ENCODE measurements at places on chromosomes 16 and 17. TPM values are rescaled to one million over a fixed set of nuclear protein-coding genes. Genes with fewer than 3 reads are reported as not detected.

GRCh38 chr16:62254847-62255246 is 218.6 kb upstream of the CDH8 start:
- no peak for DNase-seq

- no peak for DNase-seq
Measured at GRCh38 chr17:19768046-19768782, 20.1 kb upstream of the ALDH3A1 start.

- peak; percentile 5 for DNase-seq
Measured at GRCh38 chr17:73638556-73638955, 5.7 kb downstream of the SDK2 start.

Gene SLC5A11
- 1.1 TPM for total RNA-seq

- DNase-seq = peak; percentile 16
Measured at GRCh38 chr16:68993885-68994284, 111.6 kb upstream of the HAS3 start.

DNA sequence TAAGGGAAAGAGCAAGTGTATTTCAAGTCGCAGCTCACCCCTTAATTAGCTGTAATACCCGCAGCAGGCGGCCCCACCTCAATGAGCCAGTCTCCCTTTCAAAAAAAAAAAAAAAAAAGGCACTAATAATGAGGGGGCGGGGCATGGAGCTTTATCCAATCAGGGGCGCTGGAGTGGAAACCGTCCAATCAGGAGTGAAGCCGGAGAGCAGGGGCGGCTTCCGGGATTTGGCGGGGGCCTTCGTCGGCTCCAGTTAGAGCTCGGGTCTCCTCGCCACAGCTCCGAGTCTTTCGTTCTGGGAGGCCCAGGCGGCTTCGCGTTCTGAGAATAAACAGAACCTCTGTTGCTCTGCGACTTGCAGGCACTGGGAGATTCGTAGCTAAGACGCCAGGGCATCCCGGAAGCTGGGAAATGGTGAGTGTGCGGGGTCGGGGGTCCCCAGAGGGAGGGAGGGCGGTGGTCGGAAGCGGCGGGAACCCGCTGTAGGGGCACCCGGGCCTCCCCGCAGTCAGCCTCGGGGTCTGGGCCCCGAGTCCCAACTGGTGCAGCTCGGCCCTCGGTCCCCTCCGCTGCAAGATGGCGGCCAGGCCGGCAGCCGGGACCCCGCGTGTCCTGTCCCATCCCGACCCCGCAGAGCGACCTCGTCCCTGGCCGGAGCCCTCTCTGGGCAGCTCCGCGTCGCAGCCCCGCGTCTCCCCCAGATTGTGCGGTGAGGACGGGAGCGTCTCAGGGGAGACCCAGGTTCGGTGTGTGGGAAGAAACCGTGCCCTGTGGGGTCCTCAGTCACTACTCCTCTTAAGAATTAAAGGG is at the start of gene ZNF267:
Gene ZNF267, plus strand, starts transcription at position 252 of the 810 bp plus-strand sequence. Its CDS starts 160 bp downstream, at position 412.
- peak; percentile 96 for DNase-seq

Gene KNOP1
- 14.7 TPM for total RNA-seq

Gene C17orf67
- 1.8 TPM for total RNA-seq

DNA sequence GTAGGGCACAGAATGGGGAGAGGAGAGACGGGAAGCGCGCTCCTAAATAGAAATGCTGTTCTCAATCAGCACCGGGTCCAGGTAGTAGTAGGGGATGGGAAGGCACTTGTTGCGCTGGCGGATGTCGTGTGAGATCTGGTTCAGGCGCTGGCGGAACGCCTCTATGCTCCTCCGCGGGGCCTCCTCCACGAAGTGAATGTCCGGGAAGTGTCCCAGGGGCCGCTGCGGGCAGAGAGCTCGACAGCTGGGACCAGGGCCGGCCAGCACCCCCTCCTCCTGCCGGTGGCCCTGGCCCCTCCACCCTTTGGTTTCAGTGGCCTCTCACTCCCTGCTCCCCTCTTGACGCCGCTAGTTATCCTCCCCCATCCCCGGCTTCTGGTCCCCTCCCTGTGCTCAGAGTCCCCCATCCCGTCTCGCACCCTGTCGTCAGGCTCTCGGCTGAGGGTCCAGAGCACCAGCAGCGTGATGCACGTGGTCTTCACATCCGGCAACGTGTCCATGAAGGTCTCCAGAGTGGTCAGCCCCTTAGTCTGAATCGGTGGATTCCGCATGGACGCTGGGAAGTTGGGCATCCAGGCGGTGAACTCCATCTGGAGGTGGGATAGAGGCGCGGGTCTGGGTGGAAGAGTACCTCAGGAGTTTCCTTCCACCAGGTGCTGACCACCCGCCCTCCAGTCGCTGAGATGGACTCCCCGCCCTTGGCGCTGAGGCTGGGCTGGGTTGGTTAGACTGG is 14.6 kb downstream of the ALOX12B start:
- no peak for DNase-seq

DNA sequence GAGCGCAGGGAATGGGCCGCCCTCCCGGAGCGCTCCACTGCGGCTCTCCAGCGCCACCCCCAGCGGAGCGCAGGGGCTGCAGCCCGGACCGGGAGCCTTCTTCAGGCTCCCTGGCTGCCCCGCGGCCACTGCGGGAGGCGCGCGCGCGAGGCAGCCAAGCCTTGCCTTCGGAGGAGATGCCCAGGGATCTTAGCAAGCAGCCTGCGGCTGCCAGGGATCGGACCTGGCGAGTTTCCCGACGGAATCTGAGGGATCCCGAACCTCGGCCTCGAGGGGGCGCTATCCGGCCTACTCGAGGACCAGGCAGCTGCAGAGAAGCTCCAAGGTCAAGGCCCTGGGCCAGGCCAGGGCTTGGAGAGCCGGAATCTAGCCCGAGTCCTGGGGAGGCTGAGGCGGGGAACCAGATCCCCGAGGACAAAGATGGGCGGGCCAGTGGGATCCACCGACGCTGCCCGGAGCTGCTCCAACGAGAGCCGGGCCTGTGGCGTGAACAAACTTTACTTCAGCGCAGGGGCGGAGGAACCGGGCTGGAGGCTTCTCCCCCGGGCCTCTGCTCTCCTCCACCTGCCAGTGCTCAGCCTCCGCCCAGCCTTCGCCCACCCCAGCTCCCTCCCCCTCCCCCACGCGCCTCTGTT is at the start of gene IRX6:
Gene IRX6, plus strand, starts transcription at position 567 of the 635 bp plus-strand sequence. CDS start 889 bp downstream, outside the sequence.
- peak; percentile 20 for DNase-seq

DNA sequence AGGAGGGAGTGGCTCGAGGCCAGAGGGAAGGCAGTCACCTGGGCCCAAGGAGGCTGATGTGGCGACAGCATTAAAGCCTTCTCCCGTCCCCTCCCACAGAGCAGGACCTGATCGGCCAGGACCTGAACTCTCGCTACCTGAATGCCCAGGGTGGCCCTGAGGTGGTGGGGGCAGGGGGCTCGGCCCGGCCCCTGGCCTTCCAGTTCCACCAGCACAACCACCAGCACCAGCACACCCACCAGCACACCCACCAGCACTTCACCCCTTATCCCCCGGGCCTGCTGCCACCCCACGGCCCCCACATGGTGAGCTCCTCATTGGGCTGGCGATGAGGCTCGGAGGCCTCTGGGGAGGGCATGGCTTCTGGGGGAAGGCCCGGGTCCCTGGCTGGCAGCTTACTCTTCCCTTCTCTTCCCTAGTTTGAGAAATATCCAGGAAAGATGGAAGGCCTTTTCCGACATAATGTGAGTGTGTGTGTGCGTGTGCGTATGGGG is 6.4 kb downstream of the FBRS start:
- no peak for DNase-seq

Gene EEF2K
- 27.5 TPM for total RNA-seq

Gene VPS35
- 97.9 TPM for total RNA-seq

DNA sequence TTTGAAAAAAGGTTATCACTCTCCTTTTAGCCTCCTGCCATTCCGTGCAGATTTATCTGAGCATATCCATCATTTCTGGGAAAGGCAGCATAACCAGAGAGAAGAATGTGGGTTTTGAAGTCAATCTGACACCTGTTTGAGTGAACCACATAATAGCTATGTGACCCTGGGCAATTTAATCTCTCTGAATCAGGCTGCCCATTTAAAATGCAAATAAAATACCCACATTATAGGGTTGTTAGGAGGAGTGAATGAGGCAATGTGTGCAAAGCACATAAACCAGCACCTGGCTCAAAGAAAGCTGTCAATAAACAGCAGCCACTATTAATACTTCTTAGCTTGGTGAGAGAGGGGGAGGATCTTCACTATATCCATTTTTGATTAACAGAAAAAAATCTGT is 88.0 kb downstream of the CACNG1 start:
- no peak for DNase-seq

- DNase-seq = no peak
Measured at GRCh38 chr17:73765824-73766563, 121.7 kb upstream of the SDK2 start.

Gene SLFN11
- 22.7 TPM for total RNA-seq

DNA sequence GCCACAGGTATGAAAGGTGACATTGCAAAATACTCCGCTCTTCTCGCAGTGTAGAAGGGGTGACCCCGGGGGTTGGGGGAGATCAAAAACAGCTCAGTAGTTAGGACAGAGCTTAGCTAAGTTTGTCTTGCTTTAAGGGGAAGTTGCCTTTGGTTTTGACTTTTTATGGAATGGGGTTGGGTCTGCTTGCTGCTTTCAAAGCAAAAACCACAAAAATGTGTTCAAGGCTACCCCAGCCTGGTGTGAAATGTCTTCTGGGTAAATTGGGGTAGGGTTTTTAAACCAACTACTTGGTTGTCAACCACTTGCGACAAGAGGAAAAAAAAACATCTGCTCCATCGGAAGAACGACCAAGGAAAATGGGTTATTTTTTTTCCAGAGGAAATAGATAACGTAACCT is 6.2 kb downstream of the FUS start:
- DNase-seq = no peak

GRCh38 chr16:57084257-57084770 is 8.1 kb upstream of the CPNE2 start:
- peak; percentile 83 for DNase-seq

DNA sequence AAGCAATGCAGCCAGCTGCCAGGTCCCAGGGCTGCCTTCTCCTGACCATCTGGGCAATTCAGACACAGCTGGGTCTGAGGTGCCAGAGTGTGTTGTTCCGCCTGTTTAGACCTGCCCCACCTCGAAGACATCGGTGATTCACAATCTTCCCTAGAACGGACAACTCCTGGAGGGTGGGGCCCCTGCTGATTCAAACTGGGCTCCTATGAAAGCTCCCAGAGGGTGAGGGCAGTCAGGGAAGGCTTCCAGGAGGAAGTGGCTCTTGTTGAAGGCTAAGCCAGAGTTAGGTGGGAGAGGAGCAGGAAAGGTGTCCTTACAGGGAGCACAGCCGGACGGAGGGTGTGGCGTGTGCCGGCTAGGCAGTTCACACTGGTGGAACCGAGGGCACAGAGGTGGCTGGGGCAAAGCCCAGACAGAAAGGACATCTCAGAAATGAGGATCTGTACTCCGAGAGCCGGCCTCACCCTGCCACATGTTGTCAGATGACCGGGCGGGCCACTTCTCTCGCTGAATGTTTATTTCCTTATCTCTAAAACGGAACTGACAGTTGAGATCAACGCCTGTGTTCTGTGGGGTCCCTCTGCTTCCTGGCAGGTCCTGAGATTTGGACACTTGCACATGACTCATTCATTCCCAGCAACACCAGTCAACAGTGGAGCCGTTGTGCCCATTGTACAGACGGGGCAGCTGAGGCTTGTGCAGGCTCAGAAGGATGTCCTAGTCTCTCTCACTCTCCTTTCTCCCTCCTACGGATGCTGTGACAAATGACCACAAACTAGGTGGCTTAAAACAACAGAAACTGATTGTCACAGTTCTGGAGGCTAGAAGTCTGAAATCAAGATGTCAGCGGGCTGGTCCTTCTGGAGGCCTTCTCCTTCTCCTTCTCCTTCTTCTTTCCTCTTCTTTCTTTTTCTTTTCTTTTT is 26.9 kb upstream of the LITAF start:
- DNase-seq = peak; percentile 66

GRCh38 chr17:61005358-61005757 is 327.7 kb downstream of the BCAS3 start:
- DNase-seq = peak; percentile 67

DNA sequence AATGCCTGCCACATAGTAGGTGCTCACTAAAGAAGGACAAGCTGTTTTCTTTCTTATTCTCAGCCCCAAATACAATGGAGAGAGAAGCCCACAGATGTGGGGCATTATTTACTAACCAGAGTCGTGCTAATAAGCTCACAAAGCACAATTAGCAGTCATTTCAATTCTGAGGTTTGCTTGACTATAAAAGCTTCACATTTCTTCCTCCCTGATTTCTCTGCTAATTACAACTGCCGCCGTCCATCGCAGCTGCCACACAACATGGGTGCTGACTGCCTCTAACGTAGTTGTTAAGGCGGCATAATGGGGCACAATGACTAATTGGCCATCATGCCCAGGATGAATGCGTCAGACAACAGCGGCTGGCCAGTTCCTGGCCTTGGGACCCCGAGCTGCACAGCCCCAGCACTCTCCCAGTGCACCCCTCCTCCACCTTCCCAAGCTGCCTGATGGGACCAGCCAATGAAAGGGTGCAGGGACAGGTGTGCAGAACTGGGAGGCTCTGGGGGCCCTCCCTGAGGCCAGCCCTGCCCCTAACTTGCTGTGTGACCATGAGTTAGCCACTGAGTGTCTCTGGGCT is 109.2 kb downstream of the CCT6B start:
- DNase-seq = no peak

GRCh38 chr17:41647940-41648410 is 23.6 kb upstream of the KRT17 start:
- peak; percentile 89 for DNase-seq

DNA sequence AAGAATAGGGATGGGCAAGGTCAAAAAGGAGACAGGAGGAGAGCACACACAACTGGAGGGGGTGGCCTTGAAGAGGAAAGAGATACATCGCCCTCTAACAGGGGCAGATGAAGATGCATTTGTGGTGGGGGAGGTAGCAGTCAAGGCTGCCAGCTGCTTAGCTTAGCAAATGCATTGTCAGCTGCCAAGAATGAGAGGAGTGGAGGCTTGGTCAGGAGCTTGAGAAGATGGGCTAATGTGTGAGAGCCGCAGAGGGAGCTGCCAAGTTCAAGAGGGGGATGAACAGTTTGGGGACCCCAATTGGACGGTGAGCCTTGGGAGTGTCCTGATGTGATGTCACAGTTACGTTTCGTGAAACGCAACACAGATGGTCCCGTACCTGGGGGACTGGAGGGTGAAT is 28.9 kb upstream of the GNA13 start:
- DNase-seq = peak; percentile 34

Gene FOXN1
- not detected for total RNA-seq

DNA sequence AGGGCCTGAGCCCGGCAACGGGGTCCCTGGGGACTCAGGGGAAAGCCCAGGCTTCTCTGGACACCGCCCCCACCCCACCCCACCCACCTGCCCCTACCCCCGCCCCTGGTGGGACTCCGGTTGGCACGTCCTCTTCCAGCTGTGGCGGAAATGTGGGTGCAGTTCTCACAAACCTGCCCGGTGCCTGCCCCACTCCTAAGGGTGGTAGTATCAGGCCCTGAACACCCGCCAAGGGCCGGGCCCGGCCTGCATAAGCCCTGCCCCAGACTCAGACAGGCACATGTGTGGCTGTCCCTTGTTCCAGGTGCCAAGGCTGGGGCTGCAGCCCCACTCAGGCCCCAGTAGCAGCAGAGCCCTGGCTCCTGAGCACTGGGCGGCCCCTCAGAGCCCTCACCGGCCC is 58.1 kb downstream of the ACTG1 start:
- DNase-seq = no peak

DNA sequence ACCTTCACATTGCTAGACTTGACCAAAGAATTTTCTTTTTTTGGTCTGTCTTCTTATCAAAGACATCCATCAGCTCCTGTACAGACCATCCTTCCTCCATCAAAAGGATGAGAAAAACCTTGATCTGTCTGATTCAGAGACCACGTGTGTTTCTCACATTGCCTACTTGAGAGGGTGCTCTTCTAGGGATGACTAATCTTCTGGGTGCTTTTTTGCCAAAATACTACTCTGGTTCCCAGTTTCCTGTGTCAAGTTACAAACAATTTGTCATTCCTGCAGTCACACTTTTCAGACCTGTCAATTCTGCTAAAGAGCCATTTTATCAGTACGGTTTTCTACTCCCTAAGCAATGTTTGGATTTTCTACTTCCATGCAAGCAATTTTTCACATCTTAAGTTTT is 492.2 kb downstream of the CDH11 start:
- no peak for DNase-seq

Gene TP53TG3F
- total RNA-seq = not detected

Gene CTRB1
- total RNA-seq = not detected
